ENCODE measurements at places on chromosomes 13 and 19.

GRCh38 chr19:54297759-54298305, 15.1 kb downstream of the LILRA5 start:
- DNase-seq = no peak

DNA sequence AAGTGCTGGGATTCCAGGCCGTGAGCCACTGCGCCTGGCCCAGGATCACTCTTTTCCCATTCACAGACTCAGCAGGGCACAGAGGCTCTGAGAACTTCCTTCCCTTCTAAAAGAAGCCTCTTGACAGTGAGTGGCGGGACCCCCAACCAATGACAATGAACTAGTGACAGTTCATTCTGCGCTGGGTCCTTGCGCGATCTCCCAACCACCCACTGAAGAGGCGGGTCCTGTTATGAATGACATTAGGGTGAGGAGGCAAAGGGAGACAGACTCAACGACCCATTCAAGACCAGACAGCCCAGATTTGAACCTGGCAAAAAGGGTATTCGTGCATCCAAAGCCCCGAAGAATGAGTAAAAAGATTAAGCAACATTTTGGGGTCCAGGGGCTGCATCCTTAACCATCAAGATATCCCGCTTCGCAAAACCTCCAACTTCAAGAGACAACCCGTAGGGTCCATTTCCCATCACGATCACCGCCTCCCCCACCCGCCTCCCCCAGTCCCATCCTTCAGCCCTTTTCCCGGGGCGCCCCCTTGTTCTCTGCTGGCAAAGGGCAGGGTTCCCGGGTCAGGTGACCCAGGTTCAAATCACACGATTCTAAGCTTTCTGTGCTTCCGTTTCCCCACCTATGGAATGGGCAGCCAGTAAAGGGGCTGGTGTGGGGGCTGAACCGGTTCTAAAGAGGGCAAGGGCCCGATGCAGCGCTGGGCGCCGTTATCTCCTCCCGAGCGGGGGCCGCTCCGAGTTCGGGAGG, 719 bp downstream of the SUGP2 start:
- peak; percentile 6 for DNase-seq

- no peak for DNase-seq
Measured at GRCh38 chr19:34313188-34313587, 51.8 kb upstream of the GPI start.

DNA sequence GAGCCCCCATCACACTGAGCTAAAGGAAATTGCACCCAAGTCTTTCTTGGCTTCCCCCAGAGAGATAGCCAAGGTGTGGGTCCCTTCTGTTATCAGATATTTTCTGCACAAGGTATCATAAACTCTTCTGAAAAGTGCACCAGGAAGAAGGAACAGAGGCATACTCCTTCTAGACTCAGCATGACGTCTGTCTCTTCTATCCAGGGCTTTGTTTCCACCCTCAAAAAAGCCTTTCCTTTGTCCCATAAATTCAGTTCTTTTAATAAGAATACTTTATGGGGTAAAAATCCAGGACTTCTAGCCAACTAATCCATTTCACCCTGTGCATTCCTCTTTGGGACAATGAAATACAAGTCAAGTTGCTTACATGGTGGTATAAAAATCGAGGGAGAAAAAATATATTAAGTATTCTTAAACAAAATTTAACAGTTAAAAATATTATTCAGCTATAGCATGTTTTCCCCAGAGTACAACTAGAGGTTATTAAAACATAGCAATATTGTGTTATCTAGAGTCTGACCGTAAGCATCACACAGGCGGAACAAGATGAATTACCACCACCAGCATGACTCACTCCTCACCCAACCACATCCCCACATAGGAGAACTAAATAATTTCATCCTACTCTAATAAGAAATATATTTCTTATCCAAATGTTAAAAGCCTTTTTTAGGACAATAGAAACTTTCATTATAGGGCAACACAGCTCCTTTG, 79.9 kb upstream of the GPC6 start:
- no peak for DNase-seq

GRCh38 chr13:30861163-30861562, 44.9 kb upstream of the MEDAG start:
- DNase-seq = no peak

GRCh38 chr19:10191347-10191746, 3.4 kb downstream of the DNMT1 start:
- DNase-seq = no peak

Measured in activated effector memory CD4-positive, alpha-beta T cell treated with Interleukin-2 at 50 U/mL for 16 hours (primary cell).